ENCODE measurements at places on chromosomes 13 and 19.

DNA sequence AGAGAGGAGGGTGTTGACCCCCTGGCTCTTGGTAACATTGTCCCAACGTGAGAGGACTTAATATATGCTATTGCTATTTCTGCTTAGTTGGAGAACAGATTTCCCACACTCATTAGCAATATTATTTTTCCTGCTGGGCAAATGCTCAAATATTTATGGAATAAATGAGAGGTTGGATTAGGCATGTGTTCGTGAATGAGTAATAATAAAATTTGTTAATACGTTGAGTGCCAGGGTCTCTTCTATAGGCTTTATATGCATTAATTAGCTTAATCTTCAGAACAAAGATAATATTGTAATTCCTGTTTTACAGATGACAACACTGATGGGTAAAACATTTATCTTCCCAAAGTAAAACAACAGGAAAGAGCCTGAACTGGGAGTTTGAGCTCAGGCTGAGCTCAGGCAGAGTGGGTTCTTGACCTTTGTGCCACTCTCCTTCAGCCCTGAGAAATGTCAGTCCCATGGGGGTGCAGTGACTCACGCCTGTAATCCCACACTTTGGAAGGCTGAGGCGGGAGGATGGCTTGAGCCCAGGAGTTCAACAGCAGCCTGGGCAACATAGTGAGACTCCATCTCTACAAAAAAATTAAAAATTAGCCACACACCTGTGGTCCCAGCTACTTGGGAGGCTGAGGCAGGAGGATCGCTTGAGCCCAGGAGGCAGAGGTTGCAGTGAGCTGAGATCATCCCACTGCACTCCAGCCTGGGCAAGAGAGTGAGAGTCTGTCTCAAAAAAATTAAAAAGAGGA lies 1.2 kb downstream of the ZNF233 start:
- no peak for DNase-seq

DNA sequence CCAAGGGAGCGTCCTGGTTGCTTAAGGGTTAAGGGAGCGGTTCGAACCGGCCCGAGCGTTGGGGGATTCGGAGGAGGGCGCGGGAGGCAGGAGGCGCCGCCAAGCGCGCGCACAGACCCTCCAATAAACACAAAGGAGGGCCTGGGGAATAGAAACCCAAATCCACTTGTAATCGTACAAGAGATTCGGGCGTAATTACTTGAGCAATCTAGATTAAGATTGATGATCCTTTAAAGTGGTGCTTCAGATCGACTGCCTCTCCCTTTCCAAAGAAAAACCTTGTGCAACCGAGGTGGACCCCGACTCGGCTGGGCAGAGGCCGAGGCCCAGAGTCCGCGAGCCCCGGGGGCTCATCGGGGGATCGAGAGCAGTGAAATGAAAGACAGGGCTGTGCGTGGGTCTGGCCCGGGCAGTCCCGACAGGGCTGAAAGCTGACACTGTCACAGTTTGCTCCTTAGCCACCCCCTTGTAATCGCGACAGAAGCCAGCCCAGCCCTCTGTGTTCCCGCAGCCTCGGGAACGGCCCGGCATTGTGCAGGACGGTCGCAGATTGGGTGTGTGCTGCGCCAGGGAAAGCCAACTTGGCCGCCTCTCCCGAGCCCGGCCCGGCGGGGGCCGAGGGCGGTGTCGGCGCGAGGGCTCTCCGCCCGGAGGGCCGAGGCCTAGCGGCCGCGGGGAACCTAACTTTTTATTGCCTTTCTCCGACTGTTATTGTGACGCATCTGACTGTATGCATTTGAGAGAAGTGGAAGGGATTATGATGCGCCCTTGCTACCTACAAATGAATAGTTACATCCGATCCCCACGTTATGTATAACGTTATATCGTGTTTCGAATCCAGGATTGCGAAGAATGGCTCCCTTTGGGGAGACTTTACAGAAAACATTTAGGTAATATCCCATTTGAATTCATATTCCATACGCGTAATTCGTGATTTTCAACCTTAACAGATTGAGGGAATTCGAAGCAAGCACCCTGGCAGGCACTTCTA lies 5.5 kb downstream of the MAB21L1 start:
- DNase-seq = no peak

GRCh38 chr19:50176775-50177174 lies 13.7 kb upstream of the IZUMO2 start:
- DNase-seq = no peak

GRCh38 chr13:97234236-97234635 lies 12.1 kb downstream of the MBNL2 start:
- no peak for DNase-seq

DNA sequence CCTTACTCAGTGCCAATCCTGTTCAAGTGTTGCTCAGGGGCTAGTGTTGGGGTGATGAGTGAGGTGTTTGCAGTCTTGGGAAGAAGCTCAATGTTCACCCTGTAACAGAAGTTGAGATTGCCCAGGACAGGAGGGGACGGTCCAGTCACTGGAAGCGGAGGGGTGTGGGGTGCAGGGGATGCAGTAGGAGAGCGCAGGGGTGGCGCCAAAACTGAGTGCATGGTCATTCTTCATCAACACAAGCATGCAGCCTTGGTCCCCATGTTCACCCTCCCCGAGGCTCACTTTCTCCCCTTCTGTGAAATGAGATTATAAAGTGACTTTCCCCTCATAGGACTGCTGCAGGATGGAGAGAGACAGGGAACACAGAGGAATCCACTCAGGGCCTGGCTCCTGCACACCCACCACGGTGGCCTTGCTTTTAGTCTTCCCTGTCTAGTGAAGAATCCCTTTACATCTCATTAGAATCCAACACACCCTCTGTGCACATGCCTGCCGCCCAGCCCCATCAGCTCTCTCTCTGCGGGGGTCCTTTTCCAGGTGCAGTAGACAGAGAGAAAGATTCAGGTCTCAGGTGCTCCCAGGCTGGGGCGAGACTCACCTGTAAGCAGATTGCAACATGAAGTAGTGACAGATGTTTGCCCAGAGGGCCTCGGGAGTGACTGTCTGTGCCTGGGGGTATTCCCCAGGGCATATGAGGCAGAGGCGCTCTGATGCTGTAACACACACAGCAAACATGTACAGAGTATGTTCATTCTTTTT lies 93.2 kb downstream of the TSHZ3 start:
- no peak for DNase-seq

DNA sequence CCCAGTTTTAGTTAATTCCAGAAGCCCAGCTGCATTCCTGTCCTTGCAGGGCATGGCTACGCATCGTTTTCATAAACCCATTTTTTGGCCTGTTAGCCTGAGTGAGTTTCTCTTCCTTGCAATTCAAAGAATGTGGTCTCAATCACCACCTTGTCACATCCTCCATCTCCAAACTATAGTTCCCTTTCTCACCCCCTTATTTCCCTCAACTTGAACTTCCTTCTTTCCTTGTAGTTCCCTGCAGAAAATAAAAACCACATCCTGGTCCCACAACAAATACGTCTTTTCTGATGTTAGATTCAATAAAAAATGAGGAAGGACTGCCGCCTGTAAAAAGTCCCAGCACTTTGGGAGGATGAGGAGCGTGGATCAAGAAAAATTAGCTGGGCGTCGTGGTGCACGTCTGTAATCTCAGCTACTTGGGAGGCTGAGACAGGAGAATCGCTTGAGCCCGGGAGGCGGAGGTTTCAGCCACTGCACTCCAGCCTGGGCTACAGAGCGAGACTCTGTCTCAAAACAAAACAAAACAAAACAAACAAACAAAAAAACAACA lies 13.2 kb downstream of the ADGRE3 start:
- DNase-seq = no peak

- DNase-seq = no peak
These were observed 212.2 kb upstream of the HTR2A start for GRCh38 chr13:47109028-47109427.

GRCh38 chr19:1088416-1089010 lies 6.7 kb downstream of the POLR2E start:
- DNase-seq = no peak
